ENCODE measurements at places on chromosomes 12 and 14.

DNA sequence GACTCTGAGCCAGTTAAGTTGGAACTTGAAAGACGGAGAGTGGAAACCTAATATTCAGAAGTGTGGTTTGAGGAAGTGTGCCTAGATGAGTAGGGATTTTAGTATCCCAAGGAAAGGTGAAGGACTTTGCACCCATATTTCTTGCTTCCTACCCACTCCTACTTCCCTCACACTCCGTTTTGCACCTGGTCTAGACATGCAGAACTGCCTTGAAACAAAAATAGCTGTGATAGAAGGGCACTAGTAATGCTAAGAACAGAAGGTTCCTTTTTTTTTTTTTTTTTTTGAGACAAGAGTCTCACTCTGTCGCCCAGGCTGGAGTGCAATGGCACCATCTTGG lies 732 bp upstream of the ARF3 start:
- DNase-seq = no peak

GRCh38 chr14:100108840-100109593 lies 43.8 kb downstream of the EVL start:
- no peak for DNase-seq

- DNase-seq = no peak
Measured at GRCh38 chr12:22130671-22131070, 84.7 kb downstream of the CMAS start.

GRCh38 chr14:98309591-98309990 lies 962.4 kb downstream of the BCL11B start:
- no peak for DNase-seq

DNA sequence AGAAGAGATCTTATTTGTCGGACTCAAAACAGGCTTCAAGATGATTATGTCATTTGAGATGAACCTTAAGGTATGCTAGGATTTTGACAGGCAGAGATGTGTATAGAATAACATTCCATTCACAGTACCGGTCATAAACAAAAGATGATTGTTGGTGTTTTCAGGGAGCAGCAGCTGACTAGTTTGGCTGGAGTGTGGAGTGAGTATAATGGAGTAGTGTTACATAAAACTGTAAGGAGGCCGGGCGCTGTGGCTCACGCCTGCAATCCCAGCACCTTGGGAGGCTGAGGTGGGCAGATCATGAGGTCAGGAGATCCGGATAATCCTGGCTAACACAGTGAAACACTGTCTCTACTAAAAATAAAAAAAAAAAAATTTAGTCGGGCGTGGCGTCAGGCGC lies 23.9 kb downstream of the SERPINA10 start:
- no peak for DNase-seq

GRCh38 chr12:6316921-6317692 lies 6.6 kb downstream of the PLEKHG6 start:
- DNase-seq = no peak
